AG04449 (cell line): ENCODE measurements at places on chromosomes 16 and 17.

DNA sequence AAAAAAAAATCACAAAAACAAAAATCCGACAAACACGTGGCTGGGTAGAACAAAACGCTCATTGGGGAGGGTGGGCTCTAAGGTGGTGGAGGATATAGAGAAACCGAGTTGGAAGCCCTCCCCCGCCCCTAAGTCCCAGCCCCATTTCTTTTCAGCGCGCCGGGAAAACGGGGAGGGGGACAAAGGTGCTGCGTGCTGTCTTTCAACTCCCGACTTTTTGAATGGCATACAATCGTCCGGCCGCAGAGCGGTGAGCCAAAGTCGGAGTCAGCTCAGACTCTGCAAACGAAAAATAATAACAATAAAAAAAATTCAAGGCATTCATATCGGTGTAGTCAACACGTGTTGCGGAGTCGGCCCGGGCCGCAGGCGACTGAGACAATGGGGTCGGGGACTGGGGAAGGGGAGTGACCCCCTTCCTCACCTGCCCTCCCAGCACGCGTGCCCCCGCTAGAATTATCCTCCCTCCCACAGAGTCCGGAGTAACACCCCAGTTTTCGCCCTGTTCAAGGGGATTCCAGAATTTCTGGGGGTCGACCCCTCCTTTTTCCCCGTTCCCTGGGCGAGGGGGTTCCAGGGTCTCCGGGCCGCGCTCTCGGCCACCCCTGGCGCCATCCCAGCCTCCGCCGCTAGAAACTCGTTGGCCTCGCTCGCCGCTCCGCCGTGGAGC lies 1.7 kb upstream of the IGF2BP1 start:
- no peak for DNase-seq

- no peak for DNase-seq
These were observed 37.8 kb downstream of the TMEM235 start for GRCh38 chr17:78268951-78269905.

DNA sequence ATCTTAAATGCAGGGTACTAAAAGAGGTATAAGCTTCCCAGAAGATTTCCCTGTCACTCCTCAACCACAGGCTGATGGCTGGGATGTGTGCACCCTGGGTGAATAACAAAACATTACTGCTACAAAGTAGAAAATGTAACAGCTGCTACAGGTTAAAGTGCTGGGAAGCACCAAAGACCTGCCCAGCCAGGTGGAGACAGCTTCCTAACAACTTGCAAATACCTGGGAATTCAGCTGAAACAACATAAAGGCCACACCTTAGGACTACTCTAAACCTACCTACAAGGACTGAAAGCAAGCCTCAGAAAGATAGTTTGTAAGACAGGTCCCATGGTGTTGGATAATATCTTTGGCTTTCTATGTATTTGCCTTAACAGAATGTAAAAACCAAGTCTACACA lies 118.5 kb downstream of the CEP112 start:
- no peak for DNase-seq

DNA sequence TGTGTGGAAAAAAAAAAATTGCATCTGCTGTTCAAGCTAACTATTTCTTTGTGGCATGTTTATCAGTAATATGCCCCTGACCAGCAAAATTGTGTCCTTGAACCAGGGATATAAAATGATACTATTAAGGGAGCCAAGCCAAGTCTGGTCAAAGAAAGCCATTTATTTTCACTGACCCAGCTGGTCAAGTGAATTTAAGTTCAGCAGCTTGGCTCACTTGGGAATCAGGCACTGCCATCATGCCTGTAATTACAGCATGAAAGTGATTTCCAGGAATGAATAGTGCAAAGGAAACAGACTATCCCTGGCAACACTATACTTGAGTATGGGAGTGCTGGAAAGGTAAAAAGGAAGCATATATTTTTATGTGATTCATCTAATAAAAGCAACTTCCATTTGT lies 934.6 kb upstream of the CDH8 start:
- DNase-seq, result no peak

- no peak for DNase-seq
These were observed 100.3 kb downstream of the TANC2 start for GRCh38 chr17:63066158-63066813.

DNA sequence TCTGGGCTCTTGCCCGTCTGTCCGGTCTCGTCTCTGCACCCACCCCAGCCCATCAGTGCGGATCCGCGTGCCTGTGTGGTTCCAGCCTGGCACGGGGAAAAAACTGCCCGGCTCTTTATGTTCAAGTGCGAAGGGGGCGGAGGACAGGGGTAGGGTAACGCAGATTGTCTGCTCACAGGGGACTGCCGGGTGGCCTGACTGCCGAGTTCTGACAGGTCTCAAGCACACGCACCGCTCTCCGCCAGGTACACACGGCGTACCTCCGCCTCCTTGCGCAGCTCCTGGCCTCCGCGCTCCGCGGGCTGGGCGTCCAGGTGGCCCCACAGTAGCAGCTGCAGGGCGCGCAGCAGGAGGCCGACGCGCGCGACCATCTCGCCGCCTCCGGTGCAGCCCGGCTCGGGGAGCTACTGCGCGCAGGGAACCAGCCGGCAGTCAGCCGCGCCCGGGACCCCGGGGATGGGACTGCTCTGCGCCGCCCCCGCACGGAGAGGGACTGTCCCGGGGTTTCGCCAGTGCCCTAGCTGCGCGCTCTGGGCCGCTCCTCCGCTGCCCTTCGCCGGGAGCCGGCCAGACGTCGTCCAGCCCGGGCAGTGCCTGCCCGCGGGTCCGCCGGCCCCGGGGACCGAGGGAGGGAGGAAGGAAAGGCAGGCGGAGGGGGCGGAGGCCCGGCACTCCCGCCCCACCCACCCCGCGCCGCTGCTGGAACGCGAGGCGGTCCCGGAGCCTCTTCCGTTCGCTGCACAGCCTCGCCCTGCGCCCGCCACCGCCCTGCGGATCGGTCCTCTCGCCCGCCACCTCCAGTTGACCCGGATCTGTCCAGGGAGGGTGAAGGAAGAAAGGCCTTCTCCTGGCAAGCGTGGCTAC lies at the start of gene MMP28:
Gene MMP28 (minus strand): TSS at position 635 of the 864 bp plus-strand sequence. CDS start 264 bp downstream, at position 371.
- no peak for DNase-seq

- DNase-seq, result no peak
These were observed at the start of gene HOXB7 for GRCh38 chr17:48610282-48611211. Gene HOXB7 (minus strand): TSS chr17:48611017. CDS start chr17:48610918, 99 bp downstream.
